ENCODE measurements at places on chromosomes 11 and 22.

- no peak for DNase-seq
Observed at GRCh38 chr22:42185915-42186439, 55.4 kb upstream of the CYP2D6 start.

- DNase-seq: no peak
Observed at GRCh38 chr22:22098457-22099193, 116.0 kb upstream of the TOP3B start.

DNA sequence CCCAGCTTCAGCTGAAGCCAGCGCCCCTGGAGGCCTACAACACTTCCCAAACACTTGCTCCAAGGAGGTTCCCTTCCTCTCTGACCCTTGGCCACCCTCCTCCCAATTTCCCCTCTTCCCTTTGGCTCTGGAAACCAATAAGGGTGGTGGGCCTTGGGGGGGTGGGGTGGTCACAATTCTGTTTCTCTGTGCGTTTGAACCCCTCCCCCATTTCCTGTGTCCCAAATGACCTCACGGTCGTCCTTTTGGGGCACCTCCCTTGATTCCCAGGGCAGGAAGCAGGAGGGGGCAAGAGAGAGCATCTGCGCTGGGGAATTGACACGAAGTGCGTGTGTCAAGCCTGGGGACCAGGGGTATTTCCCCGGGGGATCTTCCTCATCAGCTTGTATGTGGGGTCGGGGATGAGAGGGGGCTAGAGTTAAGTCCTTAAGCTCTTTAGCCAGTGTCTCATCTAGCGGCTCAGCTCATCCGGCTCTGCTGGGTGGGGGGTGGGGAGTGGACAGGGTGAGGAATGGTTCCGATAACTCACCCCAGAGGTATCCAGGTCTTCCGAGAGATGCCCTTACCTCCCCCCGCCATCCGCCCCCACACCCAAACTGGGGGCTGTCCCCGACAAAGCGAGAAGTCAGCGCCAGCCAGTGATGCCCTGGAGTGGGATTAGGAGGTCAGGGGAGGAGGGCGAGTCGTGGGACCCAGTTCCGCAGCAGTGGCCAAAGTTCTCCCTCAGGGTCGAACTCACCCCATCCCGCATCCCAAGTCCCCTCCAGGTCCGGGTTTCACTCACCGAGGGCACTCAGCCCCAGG, 587 bp downstream of the ESAM start:
- no peak for DNase-seq

- DNase-seq: no peak
Observed at GRCh38 chr22:27163162-27164137, 506.1 kb downstream of the MIAT start.

- DNase-seq: no peak
Observed at GRCh38 chr22:43446037-43446803, 34.4 kb downstream of the MPPED1 start.

DNA sequence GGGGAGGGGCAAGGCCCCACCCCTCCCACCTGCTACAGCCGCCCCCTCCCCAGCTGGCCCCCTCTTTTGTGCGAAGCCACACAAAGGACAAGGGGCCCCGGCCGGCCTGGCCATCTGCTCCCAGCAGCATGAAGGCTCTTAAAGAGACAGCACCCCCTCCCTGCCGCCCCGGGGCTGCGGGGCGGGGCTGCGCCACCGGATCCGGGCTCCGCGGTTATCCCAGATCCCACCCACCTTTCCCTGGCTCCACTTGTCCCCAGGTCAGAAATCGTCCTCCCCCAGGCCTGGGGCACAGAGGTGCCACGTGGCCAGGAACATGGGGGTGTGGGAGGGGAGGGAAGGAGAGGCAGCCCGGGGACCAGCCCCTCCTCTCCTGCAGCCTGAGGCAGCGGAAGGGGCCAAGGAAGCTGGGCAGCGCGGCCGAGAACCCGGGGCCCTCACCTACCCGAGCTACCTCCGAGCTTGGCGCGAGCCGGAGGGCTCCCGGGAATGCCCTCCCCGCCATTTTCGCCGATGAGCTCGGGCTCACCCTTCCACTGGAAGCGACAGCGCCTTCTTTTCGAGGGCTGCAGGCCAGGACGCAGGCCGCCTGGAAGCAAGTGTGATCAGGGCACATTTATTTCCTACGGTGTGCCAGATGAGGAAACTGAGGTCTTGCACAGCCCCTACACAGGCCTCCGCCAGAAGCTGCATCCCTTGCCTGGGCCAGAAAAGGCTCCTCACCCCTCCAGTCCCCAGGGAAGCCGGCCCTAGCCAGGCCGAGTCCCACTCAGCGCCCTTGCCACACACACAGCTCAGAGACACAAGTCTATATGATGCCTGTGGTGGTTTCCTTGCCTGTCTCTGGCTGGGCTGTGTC, 2.5 kb upstream of the RCOR2 start:
- DNase-seq: no peak

- no peak for DNase-seq
Observed at GRCh38 chr11:125463590-125464269, 32.3 kb downstream of the FEZ1 start.

GRCh38 chr11:128653801-128654231, 40.1 kb upstream of the FLI1 start:
- DNase-seq: peak; percentile 74

DNA sequence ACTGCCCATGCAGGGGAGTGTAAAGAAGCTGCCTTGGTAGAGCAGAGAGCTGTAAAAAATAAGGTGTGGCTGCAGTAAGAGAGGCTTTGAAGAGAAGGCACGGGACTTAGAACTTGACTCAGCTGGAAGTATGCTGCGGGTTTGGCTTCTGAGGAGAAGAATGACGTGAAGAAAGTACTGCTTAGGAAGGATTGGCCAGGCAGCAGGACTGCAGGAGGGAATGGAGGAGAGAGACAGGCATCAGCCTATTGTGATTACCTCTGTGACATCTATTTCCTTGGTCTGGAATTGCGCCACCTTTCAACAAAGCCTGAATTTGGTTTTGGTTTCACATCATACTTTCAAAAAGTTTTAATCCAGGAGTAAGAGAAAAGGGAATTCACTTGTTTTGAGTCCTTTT, 22.5 kb downstream of the PRRG4 start:
- DNase-seq: no peak

DNA sequence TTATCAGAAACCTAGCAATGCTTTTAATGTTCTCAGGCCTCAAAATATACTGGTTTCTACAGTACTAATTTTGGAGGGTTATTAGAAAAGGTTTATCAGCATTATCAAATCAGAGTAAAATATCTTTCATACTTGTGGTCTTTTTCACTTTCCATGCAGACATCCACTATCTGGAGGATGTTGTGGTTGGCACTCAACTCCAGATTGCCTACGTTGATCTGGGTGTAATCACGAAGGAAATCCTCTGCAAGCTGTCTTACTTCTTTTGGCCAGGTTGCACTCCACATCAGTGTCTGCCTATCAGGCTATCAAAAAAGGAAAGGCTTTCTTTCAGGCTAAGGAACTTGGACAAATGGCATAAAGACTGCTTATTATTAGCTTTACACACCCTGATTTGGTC, 11.6 kb downstream of the DDX17 start:
- DNase-seq: no peak

DNA sequence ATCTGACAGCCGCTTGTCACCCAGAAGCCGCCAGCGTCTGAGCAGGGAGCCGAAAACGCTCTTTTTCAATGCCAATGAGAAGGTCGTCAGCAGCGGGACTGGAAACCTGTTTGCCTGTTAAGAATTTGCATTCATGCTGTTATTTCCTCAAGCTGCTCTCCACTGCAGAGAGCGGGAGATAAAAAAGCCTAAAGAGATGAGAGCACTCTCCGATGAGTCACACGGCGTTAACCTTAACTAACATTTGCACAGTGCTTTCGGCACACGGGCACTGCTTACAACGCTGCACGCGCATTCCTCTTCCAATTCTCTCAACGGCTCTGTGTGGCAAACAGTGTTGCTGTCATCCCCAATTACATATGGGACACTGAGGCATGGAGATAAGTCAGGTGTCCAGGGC, 40.0 kb upstream of the RTL6 start:
- peak; percentile 6 for DNase-seq

DNA sequence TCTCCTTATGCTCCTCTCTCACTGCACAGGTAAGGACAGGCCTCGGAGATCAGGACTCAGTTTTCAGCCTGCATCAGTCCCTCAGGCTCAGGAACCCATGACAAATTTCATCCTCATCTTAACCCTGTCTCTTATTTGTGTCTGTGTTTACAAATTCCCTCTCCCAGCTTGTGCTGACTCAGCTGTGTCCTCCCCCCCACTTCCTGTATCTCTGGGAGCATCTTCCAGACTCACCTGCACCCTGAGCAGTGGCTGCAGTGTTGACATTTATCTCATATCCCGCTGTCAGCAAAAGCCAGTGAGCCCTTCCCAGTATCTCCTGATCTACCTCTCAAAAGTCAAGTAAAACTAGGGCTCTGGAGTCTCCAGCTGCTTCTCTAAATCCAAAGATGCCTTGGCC, 65.6 kb upstream of the VPREB1 start:
- DNase-seq: no peak

DNA sequence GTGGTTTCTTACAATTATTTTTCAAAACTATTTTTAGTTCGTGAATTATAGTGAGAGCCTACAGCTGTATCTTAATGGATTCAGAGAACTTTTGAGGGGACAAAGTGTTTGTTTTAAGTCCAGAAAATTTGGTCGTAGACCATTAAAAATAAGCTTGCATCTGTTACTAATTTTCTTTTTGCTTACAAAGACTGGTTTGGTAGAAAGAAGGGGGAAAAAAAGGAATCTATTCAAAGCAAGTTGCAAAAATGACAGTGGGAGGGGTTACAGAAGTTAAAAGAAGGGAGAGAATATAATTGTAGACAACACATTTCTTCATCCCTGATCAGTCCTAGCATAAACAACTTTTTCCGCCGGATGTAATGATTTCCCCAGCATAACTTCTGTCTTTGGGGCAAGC, 72.1 kb downstream of the AMOTL1 start:
- DNase-seq: no peak

GRCh38 chr11:114774599-114775361, 96.5 kb downstream of the NXPE2 start:
- DNase-seq: peak; percentile 82
